ENCODE measurements at places on chromosomes 5 and 9. TPM values are rescaled to one million over a fixed set of nuclear protein-coding genes. Genes with fewer than 3 reads are reported as not detected.

- no peaks in the 10 kb centered on the region for H3K4me1 ChIP-seq
- H3K36me3 ChIP-seq, result no peaks in the 10 kb centered on the region
- no peaks in the 10 kb centered on the region for H3K27me3 ChIP-seq
- DNase-seq, result no peak
Observed at GRCh38 chr5:124232515-124232914, 513.9 kb downstream of the ZNF608 start.

GRCh38 chr5:99449786-99450185, 521.0 kb upstream of the CHD1 start:
- H3K27ac ChIP-seq, result no peak overlapping the region
- no peak for DNase-seq
- no peak overlapping the region for H3K4me3 ChIP-seq
- no peaks in the 10 kb centered on the region for H3K36me3 ChIP-seq

DNA sequence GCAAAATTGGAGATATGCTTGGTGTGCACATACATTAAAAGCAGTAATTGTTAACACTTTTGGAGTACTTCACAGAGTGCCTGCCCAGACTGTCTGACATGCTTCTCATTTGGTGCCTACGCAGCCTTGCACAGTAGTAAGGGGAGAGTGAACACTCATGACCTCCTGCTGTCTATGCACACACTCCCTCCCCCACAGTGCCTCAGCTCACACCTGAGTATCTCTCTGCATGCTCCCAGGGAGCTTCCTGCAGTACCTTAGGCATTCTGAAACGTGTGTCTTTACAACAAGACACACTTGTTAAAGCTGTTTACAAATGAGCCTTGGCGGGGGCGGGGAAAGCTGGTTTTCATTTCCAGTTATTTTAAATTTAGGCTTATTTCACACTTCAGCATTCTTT, 18.0 kb downstream of the MAP3K1 start:
- H3K27me3 ChIP-seq, result no peaks in the 10 kb centered on the region
- DNase-seq, result no peak
- H3K4me3 ChIP-seq, result no peak overlapping the region
- no peak overlapping the region for H3K27ac ChIP-seq

- DNase-seq, result no peak
- H3K27ac ChIP-seq, result no peak overlapping the region
- no peaks in the 10 kb centered on the region for H3K36me3 ChIP-seq
- H3K27me3 ChIP-seq, result no peaks in the 10 kb centered on the region
- H3K4me1 ChIP-seq, result peaks cover 6% of the 10 kb centered on the region
Observed at GRCh38 chr9:109121232-109121796, 1.6 kb upstream of the TMEM245 start.

GRCh38 chr5:57128325-57128724, 45.5 kb upstream of the GPBP1 start:
- H3K4me1 ChIP-seq, result no peaks in the 10 kb centered on the region
- H3K27me3 ChIP-seq, result no peaks in the 10 kb centered on the region

PCDHGB2 gene
- 20.4 TPM for total RNA-seq

Data from testis (tissue), 5 donors.